ENCODE measurements at places on chromosomes 7 and 10.

DNA sequence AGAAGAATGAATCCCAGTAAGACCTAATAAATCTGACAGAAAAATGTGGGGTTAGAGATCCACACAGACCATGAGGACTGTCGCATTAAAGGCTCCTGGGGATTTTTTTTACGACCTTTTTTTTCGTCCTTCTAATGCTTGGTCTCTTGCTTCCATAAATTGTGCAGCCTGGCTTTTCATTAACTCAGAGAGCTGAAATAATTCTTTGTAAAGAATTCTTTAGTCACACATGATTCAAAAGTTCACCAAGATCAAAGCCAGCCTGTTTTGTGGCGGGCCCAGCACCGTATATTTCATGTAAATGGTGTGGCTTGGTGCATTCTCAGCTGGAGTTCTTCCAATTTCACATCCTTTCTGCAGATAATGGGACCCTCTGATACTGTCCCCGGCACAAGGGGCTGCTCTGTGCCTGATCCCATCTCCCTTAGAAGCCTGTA, 206.6 kb upstream of the BMPER start:
- DNase-seq = no peak

DNA sequence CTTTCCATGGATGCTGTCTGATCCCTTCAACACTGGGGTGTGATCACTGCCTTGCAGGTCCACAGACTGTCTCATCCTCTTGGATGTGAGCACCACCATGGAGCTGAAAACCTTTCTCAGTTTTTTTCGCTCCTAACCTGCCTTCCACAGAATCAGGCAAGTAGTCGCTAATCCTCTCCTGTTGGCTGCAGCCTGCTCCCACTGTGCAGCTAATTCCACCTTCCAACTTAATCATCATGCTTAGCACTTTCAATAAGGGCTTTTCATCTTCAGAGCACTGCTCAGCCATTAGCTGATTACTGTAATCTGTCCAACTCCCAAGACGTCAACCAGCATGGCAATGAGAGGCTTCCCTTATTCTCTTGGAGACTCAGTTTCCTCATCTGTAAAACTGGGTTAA, 15.1 kb upstream of the CDH23 start:
- DNase-seq = no peak

DNA sequence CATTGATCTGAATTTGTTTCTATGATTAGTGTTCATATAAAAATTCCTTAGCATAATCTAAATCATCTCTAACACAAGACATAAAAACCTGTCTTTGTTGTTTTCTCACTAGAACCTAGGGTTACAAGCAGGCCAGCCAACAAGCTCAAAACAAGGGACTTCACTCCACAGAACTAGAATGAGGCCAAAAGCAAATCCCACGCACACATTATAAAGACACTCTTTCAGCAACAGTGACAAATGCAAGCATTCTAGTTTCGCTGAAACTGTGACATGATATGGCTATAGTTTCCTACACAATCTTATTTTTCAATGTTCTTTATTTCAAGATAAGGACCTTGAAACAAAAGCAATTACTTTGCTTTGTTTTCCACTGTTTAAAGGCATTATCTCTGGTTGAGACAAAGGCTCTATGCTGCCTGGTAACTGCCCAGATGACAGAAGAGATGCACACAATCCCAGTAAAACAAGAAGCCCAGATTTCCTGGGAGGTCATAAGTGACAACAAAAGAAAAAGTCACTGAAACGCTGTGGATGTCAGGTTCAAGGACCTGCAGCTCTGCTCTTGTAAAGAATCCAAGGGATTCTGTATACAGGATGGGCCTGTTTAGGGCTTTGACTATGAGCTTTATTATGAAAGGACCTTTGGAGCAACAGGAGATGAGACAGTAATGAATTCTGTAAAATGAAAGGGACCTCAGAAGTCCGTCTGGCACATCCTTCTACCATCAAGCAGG, 105.3 kb downstream of the SORCS1 start:
- DNase-seq = no peak

GRCh38 chr10:100730725-100731406, 14.5 kb upstream of the PAX2 start:
- no peak for DNase-seq

GRCh38 chr10:105974803-105975456, 1189.6 kb downstream of the SORCS1 start:
- DNase-seq = no peak

DNA sequence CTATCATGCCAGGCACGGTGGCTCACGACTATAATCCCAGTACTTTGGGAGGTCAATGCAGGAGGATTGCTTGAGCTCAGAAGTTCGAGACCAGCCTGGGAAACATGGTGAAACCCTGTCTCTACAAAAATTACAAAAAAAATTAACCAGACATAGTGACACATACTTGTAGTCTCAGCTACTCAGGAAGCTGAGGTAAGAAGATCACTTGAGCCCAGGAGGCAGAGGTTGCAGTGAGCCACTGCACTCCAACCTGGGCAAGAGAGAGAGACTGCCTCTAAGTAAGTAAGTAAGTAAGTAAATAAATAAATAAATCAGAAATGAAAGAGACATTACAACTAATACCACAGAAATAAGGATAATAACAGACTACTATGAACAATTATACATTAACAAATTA, 36.2 kb downstream of the PDLIM1 start:
- no peak for DNase-seq

GRCh38 chr10:103613616-103614015, 120.1 kb downstream of the NEURL1 start:
- DNase-seq = no peak

DNA sequence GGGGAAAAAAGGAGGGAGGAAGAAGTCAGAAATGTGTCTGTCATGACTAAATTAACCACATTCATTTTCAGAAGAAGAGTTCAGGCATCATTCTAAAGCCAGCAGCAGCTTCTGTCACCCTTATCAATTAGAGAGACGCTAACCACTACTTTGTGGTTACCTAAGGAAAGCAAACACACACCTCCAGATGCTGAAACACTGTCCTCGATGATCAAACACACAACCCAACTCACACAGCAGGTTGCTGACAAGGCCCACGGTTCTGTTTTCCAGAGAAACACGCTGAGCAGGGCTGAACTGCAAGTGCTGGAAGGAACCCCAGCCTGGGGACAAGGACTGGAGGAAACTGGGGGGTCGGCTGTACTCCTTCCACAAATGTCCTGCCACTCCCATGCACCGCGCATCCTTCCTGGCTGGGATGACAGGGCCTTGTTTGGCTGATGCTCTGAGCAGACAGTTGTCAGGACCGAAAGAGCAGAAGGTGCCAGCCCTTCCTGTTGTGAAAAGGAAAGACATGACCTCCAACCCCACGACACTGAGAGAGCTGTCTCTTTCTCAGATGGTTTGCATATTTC, 36.6 kb downstream of the PRKCQ start:
- DNase-seq = no peak

- DNase-seq = no peak
Measured at GRCh38 chr10:33032654-33033151, 74.7 kb upstream of the ITGB1 start.

DNA sequence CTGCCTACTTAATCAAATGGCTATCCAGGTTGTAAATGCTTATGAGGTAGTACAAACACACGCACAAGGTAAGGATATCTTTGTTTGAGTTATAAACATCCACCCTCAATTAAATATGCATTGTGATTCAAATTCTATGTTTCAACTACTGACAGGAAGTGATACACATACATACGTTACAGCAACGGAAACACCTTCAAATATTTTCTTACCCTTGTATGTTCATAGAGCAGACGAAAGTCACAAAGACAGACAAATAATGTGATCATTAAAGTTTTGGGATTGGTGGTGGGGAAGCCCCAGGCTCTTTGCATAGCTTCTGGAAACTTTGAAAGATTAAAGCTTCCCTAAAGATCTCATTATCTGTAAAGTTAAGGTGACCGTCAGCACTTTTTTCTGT, 521.0 kb downstream of the PARD3 start:
- DNase-seq = peak; percentile 21

DNA sequence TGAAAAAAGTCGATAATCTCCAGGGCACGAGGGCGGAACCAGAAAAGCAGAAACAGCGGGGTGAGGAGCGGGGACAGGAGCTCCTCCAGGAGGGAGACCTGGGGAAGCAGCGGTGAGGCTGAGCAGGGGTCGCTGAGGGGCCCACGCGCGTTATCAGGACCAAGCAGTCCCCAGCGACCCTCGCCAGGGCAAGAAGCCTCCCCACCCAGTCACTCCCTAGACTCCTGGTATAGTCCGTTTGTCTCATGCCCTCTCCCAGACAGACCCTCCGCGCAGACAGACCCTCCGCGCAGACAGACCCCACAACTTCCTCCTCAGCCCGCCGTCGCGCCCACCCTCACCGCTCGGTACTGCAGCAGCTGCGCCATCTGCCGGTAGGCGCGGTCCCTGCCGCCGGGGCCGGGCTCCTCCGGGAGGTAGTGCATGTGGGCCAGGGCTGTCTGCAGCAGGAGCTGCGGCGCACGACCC, 6.3 kb downstream of the ATG9B start:
- peak; percentile 25 for DNase-seq

GRCh38 chr7:2044883-2045471, 187.8 kb downstream of the MAD1L1 start:
- no peak for DNase-seq

DNA sequence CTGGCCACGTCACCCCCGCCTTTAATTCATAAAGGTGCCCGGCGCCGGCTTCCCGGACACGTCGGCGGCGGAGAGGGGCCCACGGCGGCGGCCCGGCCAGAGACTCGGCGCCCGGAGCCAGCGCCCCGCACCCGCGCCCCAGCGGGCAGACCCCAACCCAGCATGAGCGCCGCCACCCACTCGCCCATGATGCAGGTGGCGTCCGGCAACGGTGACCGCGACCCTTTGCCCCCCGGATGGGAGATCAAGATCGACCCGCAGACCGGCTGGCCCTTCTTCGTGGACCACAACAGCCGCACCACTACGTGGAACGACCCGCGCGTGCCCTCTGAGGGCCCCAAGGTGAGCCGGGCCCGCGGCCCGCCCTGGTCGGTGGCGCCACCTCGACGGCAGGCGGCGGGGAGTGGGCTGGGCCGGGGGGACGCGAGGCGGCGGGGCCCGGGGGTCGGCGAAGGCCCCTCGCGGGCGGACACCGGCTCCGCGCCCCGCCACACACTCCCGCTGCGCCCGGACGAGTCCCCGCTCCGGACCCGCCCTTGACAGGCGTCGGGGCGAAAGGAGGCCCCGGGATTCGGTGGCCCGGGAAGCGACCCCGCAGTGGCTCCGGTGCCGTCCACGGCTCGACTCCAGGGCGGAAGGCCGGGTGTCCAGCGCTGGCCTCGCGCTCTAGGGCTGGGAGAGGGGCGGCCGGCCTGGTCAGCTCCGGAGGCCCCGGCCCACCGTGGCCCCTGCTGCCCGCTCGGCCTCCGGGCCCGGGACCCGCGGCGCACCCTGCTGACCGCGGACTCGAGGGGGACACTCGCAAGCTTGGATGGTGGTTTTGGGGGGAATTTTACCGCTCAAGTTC, 557 bp downstream of the BAG3 start:
- no peak for DNase-seq

GRCh38 chr10:13801156-13801906, 214.6 kb downstream of the PRPF18 start:
- no peak for DNase-seq

DNA sequence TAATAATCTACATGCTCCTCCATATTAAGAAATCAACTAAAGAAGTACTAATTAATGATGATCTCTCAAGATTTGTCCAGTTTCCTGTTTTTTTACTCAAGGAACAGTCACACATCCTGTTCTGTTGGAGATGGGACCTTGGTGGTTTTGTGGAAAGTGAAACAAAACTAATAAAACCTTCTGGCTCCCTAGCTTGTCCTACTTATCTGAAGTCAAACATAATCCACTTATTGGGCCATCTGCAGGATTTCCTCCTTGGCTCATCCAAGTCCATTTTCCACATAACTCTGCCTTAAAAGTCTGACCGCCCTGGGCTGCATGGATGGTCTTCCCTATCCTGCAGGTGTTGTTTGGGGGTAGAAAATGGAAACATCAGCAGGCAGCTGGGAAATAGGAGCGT, 39.4 kb upstream of the TARP start:
- DNase-seq = no peak

DNA sequence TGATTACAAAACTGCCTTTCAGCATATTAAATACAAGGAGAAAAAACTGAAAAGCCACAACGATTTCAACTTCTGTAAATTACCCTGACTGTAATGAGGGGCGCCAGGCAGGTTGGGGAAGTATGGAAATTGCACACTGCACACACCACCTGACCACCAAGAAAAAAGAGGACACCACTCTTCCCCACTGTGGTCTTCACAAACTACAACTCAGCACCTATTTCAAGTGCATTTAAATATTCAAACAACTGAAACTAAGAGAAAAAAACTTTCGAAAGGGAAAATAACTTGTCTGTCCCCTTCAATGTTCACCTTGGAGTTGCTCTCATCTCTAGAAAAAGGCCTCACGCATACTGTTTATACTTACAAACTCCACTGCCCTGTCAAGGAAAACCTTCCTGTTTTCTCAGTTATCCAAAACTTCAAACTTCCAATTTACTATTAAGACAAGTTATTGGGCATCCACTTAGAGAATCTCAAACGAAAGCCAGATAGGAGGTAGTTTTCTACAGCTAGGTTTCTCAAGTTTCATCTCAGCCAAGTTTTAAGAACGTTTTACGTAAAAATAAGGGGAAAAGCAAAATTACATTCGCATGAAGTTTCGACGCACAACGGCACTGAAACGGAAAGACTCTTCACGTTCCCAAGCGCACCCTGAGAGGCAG, 1.4 kb downstream of the LARP4B start:
- DNase-seq = no peak

GRCh38 chr10:8325024-8325980, 270.8 kb downstream of the GATA3 start:
- DNase-seq = no peak

Data from NCI-H510A treated with DMSO at 0.1 percent for 48 hours (cell line).